NCI-H345 (cell line): ENCODE measurements at places on chromosomes 6 and 20.
A peak's percentile ranks its signal among the peaks of the same experiment; 100 is the strongest.

- DNase-seq: no peak
Observed at GRCh38 chr6:43673444-43674084, 14.0 kb downstream of the MRPS18A start.

- DNase-seq: no peak
Observed at GRCh38 chr6:22027040-22027725, 269.7 kb downstream of the PRL start.

DNA sequence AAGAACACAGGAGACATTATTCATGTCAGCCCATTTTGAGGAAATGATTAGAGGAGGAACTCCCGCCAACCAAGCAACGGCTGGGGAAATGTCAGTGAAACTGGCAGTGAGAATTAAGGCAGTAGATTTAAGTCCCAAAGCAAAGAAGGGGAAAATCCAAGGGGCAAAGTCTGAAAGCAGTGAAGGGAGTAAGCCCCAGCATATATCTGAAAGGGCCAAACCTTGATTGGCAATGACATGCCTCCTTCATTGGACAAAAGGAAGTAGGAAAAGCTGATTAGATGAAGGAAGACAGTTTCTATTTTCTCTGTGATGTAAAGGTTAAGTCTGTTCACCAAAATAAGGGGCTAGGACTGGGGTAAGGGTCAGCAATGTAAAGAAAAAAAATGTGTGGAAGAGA is 190.3 kb downstream of the RNF144B start:
- no peak for DNase-seq

- DNase-seq: no peak
Observed at GRCh38 chr6:137415127-137415833, 78.9 kb downstream of the OLIG3 start.

GRCh38 chr20:57047281-57048026 is 219.0 kb downstream of the BMP7 start:
- DNase-seq: peak; percentile 58
